ENCODE measurements at places on chromosomes 5 and 9.

DNA sequence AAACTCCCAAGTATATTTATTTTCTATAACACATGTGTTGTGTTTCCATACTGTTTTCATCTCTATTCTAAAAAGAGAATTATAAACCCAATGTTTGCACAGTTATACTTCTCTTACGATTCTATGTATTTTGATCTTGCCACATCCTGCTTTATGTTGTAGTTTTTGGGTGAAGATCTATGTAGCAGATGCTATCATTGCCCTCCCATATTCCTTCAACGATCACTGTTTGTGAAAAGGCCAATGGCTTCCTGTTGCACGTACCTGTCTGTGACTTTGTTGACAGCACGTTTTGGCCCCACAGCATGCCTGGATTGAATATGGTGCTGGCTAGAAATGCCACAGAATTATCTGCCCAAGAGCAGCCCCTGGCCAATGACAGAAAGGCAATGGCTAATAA lies 254.5 kb upstream of the EFNA5 start:
- no peak for DNase-seq

DNA sequence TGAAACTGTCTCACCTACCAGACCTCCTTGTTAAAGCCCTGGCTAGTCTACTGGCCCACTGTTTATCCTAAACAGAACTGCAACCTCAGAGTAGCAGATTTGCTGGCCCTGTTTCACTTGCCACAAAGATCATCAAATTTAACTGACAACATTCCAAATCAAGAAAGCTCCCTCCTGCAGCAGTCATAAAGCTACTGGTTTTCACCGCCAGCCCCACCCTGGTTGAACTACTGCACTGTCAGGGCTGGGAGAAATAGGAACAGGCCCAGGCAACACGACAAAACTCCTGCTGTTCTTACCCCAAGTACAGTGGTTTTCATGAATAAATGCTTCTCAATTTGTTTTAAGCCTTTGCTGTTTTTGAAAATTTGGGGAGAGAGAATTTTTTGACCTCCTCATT lies 63.0 kb downstream of the NR6A1 start:
- DNase-seq, result no peak

GRCh38 chr5:4862500-4862899 lies 277.6 kb upstream of the ADAMTS16 start:
- DNase-seq, result no peak

- DNase-seq, result no peak
Measured at GRCh38 chr5:132674671-132675506, 1.1 kb downstream of the IL4 start.

DNA sequence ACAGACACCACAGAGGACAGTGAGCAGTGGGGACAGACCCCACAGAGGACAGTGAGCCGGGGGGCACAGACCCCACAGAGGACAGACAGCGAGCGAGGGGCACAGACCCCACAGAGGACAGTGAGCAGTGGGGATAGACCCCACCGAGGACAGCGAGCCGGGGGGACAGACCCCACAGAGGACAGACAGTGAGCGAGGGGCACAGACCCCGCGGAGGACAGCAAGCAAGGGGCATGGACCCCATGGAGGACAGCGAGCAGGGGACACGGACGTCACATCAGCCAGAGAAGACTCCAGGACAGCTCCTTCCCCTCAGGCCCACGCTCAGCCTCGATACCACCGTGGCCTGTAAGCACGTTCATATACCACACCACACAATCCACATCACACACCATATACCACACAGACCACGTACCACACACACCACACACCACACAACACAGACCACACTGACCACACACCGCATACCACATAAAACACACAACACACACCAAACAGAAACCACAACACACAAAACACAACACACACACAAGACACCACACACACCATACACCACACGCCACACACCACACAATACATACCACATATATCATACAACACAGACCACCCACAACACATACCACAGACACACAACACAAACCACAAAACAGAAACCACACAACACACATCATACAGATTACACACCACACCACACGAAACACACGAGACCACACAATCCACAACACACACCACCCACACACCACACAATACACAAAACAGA lies 5.2 kb upstream of the ZDHHC11 start:
- no peak for DNase-seq

DNA sequence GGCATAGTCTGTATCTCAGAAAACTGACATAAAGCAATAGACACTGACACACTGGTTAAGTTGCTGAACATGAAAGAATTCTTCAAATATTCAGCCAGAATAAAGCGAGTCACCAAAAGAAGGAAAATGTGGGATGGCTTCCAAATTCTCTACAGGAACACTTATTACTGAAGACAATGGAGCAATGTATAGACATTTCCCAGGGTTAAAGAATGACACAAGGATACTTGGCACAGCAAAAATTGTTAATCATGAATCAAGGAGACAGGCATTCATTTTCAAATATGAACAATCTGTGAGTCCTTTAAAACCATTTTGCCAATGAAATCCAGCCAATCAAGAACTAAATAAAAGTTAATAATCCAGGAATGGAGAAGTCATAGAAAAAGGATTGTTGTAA lies 92.5 kb downstream of the MTX3 start:
- DNase-seq, result no peak

GRCh38 chr5:170681013-170681433 lies 102.5 kb upstream of the GABRP start:
- DNase-seq, result no peak

DNA sequence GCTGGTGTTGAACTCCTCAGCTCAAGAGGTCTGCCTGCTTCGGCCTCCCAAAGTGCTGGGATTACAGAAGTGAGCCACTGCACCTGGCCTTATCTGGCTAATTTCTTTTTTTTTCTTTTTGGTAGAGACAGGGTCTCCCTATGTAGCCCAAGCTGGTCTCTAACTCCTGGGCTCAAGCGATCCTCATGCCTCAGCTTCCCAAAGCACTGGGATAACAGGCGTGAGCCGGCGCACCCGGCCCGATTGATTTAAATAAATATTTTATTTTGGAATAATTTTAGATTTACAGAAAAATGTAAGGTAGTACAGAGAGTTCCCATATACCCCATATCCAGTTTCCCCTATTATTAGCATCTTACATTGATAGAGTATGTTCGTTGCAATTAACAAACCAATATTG lies 155.0 kb upstream of the MVB12B start:
- DNase-seq, result no peak

GRCh38 chr9:98234245-98234825 lies 21.1 kb downstream of the TBC1D2 start:
- no peak for DNase-seq

GRCh38 chr5:36397901-36398536 lies 96.3 kb upstream of the RANBP3L start:
- DNase-seq, result no peak

DNA sequence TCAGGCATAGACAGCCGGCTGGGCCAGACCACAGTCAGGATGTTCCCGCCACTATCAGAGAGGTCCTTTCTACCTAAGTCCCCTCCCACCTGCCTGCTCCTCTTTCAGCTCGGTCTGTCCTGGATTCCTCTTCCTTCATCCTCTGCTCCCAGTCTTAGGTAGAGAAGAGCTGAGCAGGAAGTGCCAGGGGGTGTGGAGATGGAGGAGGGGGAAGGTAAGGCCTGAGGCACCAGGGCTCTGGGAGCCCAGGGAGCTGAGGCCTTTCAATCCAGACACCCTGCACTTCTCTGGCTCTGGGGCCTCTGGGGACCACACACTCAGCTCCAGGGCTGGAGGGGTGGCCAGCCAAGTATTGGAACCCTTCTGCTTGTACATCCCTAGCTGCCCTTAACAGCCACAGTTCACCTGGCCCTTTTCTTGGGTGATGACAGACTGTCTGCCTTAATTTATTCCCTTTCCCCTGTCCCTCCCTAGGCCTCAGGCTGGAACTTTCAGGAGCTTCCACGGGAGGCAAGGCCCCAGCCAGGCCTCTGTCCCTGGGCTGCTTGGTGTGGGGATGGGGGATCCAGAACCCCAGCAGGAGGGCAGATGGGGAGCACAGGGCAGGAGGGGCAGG lies 15.6 kb downstream of the IRF1 start:
- no peak for DNase-seq

GRCh38 chr5:113508756-113509155 lies 4.7 kb upstream of the YTHDC2 start:
- no peak for DNase-seq

GRCh38 chr5:147396070-147396823 lies 113.6 kb downstream of the DPYSL3 start:
- DNase-seq, result no peak

DNA sequence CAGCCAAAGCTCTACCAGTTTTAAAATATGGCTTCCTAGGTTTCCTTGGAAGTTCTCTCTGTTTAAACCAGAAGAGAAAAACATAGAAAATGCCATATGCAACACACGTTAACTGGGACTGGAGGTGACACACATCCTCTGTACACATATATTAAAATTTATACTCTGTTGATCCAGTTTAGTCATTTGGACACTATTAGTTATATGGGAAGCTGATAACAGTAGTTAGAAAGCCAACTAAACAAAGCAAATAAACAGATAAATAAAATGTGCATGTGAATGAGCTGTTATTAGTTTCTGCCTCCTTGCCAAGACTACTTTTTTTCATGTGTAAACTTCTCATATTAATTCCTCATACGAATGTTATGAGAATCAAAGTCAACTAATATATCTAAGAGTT lies 1249.2 kb upstream of the CDH6 start:
- DNase-seq, result no peak

DNA sequence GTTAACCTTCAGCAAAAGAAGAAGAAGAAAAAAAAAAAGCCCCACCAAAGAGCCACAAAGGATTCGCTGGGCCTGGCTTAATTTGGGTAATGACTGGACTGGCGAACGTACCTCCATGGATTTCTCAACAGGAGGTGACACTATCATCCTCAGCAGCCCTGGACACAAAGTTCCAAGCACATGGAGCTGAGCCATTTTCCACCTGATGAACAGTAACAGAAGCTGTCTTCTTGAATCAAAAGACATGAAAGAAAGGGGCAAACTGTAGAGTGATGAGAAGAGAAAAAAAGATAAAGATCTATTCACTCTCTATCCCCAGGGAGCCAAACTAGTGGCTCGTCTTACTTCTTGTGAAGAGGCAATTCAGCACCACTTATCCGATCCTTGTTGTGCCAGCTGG lies 150.2 kb upstream of the TRPM3 start:
- DNase-seq, result no peak

- no peak for DNase-seq
Measured at GRCh38 chr9:19946441-19947109, 157.7 kb upstream of the SLC24A2 start.

- no peak for DNase-seq
Measured at GRCh38 chr9:71743217-71743705, 25.1 kb downstream of the CEMIP2 start.

DNA sequence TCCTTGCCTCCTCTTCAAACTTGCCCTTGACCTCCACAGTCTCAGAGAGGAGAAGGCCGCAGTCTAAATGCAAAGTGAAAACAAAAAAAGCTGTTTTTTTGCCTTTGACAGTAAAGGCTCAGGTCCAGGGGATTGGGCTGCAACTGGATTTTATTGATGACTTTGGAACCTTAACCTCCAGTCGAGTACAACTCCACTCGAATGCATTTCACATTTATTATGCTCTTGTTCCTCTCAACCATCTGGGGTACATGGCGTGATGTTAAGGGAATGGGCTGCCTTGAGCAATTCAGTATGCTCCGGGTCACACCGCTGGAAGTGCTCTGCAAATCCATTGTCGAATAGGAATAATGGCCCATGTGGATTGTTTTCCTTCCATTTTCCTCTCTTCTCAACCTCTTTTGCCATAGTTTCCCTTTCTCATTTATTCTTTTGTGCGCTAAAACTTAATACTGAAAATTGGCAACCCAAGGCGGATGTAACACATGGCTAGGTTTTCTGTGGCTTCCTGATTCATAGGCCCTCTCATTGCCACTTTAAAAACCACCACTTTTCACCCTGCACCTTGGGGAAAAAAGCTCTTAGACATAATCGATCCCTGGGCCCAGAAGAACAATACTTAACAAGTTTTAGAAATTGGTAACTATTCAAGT lies 34.3 kb downstream of the ITK start:
- no peak for DNase-seq

- no peak for DNase-seq
Measured at GRCh38 chr9:107307331-107307730, 24.3 kb downstream of the RAD23B start.

DNA sequence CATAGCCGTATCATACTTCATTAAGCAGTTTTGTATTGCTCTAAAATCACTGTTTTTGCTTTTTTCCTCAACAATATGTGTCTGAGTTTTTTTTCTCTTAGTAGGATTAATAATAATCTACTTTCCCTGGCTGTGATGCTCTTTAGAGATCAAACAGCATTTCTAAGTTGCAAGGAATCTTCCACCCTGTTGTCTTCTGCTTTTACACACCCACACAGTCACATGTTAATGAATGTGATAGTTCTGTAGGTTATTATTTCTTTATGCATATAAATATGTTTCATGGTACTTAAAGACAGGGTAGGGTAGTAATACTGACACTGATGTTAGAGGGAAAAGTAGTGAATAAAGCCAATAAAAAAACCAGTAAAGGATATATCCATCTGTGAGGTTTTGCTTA lies 29.3 kb downstream of the SLC44A1 start:
- DNase-seq, result no peak

DNA sequence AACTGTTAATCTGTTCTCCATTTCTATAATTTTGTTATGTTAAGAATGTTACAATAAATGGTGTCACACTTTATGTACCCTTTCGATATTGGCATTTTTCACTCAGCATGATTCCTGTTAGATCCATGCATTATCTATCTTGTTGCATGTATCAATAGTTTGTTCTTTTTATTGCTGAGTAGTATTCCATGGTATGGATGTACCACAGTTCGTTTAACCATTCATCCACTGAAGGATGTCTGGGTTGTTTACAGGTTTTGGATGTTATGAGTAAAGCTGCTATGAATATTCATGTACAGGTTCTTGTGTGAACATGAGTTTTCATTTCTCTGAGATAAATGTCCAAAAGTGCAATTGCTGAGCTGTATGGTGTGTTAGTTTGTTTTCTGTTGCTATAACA lies 26.3 kb upstream of the CCDC112 start:
- DNase-seq, result no peak

DNA sequence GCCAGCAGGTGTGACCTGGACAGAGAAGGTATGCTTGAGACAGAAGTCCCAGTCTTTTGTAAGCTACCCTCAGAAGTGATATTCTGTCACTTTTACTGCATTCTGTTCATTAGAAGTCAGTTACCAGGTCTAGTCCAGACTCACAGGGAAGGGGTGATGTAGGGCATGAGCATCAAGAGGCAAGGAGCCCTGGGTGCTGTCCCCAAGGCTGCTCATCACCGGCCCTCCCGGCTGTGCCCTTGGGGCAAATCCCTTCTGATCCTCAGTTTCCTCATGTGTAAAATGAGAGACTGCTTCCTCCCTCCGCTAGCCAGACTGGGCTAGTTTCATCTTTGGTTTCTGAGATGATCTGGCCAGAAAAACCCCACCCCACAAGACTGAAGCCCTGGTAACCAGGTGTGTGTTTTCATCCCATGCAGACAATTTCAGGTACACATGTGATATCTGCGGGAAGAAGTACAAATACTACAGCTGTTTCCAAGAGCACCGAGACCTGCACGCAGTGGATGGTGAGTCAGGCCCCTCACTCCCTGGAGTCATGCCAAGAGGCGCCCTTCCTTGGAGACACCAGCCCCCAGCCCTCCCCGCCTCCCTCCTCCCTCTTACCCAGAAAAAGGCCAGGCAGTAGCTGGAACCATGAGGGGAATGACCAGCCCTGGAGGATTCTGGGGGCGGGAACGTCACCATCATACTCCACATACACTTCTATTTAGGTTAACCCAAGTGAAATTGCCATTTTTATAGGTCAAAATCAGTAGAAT lies 71.0 kb downstream of the AMBP start:
- no peak for DNase-seq

- no peak for DNase-seq
Measured at GRCh38 chr9:78663369-78663768, 366.4 kb downstream of the PSAT1 start.
